ENCODE measurements at places on chromosomes 4 and X.

DNA sequence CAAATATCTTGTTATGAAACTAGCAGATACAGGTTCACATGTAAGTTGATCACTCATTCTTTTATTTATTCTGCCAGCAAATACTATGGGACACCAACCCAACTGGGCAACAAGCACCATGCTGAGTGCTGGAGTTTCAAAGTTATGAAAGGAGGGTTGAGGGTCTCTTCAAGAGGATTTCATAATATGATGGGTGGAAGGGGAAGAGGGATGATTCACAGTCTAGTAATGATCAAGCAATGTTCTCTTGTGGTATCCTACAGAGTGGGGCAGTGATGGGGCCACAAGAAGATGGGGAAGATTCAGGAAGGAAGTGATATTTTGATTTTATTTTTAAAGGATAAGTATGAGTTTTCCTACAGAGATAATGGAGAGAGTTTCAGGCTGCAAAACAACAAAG is 46.2 kb upstream of the TXK start:
- no peak for DNase-seq

GRCh38 chr4:117400039-117400835 is 314.9 kb upstream of the TRAM1L1 start:
- peak; percentile 71 for DNase-seq

GRCh38 chr4:100095729-100096595 is 94.3 kb downstream of the DDIT4L start:
- DNase-seq, result peak; percentile 61

DNA sequence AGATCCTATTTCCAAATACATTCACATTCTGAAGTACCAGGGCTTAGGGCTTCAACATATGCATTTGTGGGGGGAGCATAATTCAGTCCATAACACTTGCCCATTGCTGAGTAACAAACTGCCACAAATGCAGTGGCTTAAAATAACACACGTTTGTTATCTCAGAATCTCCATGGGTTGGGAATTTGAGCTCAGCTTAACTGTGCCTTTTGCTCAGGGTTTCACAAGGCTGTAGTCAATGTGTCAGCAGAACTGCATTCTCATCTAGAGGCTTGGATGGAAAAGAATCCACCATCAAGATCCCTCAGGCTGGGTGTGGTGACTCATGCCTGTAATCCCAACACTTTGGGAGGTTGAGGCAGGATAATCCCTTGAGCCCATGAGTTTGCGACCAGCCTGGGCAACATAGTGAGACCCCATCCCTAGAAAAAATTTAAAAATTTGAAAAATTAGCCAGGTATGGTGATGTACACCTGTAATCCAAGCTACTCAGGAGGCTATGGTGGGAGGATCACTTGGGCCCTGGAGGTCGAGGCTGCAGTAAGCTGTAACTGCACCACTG is 25.8 kb upstream of the TBL1X start:
- DNase-seq, result no peak

DNA sequence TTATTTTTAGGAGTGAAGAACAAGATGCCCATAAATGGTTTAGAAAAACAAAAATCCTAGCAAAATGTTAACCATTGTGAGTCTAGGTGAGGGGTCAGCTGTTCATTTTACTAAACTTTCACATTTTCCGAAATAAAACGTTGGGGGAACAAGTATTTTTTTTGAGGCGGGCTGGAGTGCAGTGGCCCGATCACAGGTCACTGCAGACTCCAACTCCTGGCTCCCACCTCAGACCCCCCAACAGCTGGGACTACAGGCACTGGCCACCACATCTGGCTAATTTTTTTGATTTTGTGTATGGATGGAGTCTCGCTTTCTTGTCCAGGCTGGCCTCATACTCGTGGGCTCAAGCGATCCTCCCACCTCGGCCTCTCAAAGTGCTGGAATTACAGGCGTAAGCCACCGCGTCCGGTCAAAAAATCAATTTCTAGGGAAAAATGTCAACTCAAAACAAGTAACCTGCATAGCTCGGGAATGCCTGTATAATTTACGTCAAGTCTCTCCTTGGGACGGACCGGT is 742 bp upstream of the TAF1 start:
- no peak for DNase-seq

DNA sequence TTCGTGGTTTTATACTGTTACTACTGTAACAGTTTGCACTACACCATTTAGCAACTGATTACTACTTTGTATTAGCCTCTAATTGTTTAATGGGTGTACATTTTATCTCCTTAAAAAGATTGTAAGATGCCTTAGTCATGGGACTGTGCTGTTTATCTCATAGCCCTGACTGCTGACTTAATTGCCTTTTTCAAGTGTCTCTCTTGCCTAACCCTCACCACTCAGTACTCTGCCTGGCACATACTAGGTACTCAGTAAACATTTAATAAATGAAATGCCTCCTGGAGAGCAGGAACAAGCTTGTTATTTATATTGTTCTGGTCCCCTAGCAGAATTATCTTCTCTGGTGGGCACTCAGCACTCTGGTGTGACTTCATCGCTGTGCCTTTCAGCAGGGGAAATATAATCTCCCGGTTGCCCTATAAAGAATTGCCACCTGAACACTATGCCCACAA is 1.7 kb upstream of the STIM2 start:
- no peak for DNase-seq

DNA sequence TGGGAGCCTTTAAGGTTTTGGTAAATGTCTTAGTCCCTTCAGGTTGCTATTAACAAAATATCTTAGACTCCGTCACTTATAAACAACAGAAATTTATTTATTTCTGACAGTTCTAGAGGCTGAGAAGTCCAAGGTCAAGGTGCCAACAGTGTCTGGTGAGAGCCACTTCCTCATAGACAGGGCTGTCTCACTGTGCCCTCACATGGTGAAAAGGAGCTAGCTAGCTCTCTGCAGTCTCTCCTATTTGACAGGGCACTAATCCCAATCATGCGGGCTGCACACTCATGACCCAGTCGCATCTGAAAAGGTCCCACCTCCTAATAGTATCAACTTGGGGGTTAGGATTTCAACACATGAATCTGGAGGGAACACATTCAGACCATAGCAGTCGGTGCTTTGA is 63.4 kb upstream of the KLF3 start:
- DNase-seq, result no peak

DNA sequence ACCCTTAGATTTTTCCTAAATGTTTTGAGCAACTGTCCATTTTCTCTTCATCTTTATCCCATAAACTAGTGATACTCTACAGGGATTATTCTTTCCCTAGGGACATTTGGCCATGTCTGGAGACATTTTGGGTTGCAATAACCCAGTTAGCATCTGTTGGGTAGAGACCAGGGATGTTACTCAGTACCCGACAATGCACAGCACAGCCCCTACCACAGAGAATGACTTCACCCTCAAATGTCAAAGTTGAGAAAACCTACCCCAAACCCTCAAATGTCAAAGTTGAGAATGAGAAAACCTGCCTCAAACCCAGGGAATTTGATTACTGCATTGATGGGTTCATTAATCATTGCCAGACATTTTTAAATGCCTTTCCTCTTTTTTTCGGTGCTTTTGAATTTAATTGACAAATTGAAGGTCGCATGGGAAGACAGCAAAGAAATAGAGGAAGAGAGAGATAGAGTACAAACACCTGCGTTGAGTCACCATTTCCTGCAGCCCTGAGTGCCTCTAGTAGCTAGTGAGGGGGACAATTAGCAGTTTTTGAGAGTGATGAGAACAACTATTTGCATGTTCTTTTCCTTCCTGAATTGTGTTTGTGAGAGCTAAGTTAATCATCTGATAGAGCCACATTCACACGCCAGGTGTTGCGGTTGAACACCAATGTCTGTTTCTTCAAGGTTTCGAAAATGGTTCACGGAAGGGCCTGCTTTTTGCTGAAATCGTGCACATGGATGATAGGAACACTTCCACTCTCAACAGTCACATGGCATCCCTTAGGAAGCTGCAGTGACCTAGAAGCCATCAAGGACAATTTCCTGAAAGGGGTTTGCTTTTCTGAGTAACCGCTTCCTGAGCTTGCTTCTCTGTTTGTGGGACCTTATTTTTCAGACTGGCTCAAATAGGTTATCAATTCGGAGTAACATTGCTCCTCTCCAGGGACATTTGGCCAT is 203.9 kb upstream of the VCX3A start:
- no peak for DNase-seq

DNA sequence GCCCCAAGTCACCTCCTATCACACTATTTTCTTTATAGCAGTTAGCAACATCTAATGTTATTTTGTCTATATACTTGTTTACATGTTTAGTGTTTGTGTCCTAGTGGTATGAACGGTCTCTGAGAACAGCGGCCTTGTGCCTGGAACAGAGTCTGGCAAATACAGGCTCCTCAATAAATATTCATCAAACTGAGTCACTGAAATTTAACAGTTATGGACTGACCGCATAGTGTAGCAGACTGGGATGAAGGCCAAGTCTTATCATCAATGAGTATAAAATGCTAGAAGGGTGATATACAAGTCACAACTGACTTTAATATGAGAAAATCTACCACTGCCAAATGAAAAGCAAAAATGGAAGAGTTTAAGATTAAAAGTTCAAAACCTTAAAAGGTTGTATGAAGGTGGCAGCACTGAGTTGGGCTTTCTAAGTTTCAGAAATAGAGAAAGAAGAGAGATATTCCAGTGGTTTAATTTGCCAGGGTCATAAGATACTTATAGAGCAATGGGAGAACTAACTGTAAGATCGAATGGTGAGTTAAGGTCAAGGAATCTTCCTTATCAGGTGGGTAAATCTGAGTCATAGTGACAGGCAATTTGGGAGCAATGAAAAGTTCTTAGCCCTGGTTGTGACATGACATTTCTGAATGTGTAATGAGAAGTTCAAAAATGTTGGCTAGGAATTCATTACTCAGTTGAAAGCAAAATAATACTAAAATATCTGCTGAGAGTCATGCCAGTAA is 34.9 kb downstream of the ELOVL6 start:
- peak; percentile 46 for DNase-seq

- no peak for DNase-seq
Observed at GRCh38 chr4:78354782-78355181, 196.8 kb upstream of the ANXA3 start.

GRCh38 chrX:119482481-119483480 is 14.5 kb downstream of the SLC25A5 start:
- DNase-seq, result peak; percentile 6

DNA sequence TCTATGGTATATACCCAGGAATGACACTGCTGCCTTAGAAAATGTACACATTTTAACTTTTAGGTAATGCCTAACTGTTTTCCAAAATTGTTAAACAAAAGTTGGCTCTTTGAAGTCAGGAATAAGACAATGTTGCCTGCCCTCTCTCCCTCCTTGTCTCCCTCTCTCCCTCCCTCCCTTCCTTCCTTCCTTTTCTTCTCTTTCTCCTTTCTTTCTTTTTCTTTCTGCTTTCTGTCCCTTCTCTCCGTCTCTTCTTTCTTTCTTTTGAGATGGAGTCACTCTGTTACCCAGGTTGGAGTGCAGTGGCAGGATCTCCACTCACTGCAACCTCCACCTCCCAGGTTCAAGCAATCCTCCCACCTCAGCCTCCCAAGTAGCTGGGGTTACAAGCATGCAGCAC is 4.6 kb upstream of the TMA16 start:
- DNase-seq, result no peak

DNA sequence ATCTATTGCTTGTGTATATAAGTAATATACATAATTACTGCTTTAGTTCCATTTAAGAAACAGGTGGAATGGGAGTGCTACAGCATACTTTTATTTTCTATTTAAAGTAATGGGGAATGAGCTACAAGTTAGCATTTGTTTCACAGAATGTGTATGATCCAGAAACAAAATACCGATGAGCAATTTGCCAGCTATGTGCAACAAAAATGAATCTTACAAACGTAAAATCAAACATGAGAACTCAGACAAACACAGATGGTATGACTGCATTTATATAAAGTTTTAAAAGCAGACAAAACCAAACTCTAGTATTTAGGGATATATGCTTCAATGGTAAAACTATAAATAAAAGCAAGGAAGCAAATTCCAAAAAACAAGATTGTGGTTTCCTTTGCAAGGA is 141.7 kb downstream of the PAPSS1 start:
- no peak for DNase-seq

GRCh38 chr4:53956454-53956853 is 108.0 kb downstream of the CHIC2 start:
- DNase-seq, result no peak

- DNase-seq, result no peak
Observed at GRCh38 chr4:115428455-115428854, 315.0 kb upstream of the NDST4 start.

GRCh38 chr4:100690812-100691211 is 173.0 kb upstream of the EMCN start:
- DNase-seq, result no peak

DNA sequence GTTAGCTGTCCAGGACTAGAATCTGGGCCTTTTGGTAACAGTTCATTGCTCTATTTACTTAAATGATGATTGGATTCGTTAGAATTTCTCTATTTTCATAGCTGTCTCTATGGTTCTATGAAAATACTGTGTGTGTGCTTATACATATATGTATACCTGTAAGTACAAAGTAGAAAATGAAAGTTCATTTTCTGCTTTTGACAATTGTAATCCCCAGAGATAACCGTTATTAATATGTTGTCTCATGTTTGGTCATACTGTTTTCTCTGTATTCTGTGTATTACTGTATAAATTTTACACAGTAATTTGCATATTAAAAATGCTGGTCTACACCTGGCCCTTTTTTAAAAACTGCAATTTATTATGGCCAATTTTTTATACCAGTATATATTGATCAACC is 55.4 kb downstream of the CLCN3 start:
- DNase-seq, result no peak

DNA sequence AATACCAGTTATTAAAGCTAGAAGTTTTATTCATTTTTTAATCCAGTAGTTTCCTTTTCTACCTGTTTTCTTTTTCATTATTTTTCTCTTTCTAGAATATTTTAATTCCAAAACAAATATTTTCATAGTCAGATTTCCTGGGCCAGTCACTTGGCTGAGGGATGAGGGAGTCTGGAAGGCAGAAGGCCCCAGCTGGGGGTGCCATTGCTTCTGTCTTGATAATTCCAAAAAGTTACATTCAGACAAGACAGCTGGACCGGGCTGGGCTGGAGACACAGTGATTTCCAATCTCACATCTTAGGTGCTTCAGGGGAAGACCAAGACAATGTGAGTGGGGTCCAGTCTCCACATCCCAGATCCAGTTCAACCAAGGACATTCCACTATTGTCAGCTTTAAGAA is 263.5 kb downstream of the TMA16 start:
- DNase-seq, result no peak

DNA sequence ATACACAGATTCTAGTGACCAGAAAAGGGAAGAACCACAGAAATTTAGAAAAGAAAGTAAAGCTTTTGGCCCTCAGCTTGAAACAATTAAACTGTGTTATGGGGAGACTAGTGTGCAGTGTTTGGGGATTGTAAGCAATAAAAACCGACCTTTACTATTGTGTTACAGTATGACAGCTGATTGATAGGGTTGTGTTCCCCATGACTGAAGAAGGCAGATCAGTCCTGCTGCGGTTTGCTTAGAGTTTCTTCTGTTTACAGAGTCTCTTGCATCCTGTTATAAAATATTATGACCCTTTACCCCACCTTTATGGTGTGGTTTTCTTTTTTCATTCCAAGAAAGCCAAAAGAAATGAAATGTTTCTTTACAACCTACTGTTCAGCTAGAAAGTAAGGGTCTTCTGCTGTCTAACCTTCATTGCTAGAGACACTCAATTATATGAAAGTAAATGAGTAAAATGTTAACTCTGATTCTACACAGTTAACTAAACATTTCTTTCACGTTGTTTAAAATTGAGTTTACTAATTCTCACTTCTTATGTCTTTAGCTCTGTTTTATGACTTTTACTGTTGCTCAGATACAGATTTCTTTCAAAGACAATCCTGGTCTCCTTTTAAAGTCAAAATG is 18.1 kb downstream of the CHIC1 start:
- peak; percentile 29 for DNase-seq

- no peak for DNase-seq
Observed at GRCh38 chr4:4681653-4682052, 139.8 kb upstream of the STX18 start.

- no peak for DNase-seq
Observed at GRCh38 chr4:8060632-8061031, 98.0 kb downstream of the ABLIM2 start.

Data from kidney glomerular epithelial cell (primary cell).